ENCODE measurements at places on chromosomes 1 and 21.

DNA sequence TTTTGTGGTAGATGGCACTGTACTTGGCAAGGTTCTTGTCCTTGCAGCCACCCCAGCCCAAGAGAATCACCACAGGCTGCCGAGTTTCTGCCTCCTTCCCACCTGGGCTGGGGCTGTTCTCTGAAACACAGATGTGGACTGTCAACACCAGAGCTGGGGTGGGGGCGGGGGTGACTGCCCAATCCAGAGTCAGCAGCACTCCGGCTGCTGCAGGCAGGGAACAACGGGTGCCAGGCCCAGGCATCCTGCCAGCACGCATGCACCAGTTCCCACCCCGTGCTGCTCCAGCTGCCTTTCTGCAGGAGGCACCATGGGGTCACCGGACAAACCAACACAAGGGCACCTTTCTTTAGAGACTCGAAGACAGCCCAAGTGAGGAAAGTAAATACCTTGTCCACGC lies 14.1 kb downstream of the TMEM53 start:
- DNase-seq = no peak

- no peak for DNase-seq
Measured at GRCh38 chr21:14945176-14945575, 119.6 kb downstream of the NRIP1 start.

GRCh38 chr1:179025975-179026812 lies 500 bp downstream of the FAM20B start:
- DNase-seq = peak; percentile 59

DNA sequence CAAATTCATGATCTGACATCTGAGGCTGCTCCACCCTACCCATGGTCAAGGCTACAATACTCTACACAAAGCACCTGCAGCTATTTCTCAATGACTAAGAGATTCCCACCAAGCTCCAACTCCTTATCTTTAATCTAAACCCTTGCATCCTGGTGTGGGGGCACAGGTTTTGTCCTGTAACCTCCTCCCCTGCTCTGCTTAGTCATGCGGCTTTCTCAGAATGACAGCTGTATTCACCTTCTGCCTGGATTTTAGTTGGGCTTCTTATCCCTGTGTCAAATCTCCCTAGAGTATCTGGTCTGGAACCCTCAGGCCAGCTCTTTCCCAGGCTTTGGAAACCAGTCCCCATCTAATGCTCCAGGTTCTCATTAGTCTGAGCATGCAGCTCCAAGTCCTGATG lies 159.0 kb downstream of the BARHL2 start:
- no peak for DNase-seq

DNA sequence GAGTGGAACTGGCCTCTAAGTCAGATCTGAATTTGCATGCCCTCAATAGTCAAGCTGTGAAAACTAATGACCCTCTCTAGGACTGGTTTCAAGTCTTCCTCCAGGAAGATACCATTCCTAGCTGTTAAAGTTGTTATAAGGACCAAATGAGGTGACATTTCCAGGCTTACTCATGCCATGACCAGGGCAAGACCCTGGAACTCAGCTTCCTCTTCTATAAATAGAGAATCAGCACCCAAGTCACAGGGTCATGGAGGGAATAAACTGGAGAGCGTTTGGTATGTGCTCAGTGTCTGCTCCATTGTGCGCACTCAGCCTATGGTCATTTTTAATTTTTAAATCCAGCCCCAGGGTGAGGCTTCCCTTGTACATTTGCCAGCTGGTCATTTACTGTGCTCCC lies 2.5 kb downstream of the S100A9 start:
- no peak for DNase-seq

DNA sequence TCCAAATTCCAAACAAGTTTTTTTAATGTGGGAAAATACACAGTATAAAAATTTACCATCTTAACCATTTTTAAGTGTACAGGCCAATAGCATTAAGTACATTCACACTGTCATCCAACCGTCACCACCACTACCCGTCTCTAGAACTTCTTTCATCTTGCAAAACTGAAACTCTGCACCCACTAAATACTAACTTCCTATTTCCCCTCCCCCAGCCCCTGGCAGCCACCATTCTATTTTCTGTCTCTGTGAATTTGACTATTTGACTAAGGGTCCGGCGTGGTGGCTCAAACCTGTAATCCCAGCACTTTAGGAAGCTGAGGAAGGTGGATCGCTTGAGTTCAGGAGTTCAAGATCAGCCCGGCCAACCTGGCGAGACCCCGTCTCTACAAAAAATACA lies 36.1 kb downstream of the CLSTN1 start:
- DNase-seq = peak; percentile 29

DNA sequence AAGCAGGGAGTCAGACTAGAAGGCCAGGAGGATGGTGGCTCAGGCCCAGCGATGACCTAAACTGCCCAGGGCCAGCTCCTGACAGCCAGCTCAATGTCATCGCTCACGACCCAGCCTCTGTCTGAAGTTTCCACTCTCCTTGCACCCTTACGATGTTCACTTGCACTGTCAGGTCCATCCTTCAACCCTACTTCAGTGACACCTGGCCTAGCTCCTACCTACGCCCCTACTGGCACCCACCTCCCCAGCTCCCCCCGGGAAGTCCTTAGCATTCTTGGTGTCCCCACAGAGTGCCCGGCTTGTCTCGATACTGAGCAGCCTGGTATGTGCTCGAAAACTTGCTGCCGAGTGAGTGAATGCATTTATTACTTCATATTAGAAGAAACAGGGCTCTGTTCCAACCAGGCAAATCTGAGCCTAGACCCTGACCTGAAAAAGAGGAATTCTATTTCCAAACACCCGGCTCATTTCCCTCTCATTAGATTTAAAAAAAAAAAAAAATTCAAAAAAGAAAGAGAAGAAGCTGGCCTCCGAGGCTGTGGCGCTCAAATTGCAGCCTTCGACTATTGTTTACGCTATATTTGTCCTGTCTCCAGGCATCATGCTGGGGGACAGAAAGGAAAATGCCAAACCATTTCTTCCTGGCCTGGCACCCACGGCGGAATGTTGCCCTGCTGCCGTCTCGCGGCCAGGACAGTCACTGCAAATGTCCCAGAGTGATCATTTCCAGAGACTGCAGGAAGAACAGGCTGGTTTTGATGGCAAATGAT lies 29.8 kb upstream of the LRRC38 start:
- no peak for DNase-seq

- DNase-seq = no peak
Measured at GRCh38 chr1:204868340-204868700, 2.3 kb upstream of the NFASC start.

All from T-helper 9 cell (primary cell).